SHP77 (cell line): ENCODE measurements at places on chromosomes 5 and 9.

DNA sequence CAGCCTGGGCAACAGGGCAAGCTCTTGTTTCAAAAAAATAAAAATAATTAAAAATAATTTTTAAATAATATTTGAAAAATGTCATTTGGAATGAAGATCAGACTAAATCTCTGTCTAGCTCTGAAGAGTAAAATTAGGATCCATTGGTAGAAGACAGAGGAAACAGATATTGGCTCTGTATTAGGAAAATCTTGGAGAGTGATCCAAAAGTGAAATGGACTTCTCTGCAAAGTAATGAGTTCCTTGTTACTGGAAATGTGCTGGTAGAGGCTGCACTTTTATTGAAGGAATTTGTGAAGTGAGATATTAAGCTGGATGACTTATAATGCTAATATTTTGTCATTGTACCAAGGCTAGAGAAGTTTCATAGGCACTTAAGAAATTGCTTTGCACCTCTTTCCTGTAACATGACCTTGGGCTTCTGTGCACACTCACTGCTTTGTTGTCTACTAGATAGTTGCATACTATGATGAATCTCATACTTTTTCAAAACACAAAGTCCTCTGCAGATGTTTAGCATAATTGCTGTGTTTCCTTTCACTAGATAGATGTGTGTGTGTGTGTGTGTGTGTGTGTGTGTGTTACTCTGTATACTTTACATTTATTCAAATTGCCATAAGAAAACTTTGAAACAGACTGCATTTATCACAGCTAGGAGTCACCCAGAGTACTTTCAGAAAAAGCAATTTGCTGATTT is 13.1 kb downstream of the THBS4 start:
- no peak for DNase-seq

- DNase-seq = no peak
These were observed 35.7 kb downstream of the SLC1A3 start for GRCh38 chr5:36642089-36642488.

GRCh38 chr9:61671276-61671973 is 481.6 kb downstream of the SPATA31A7 start:
- DNase-seq = no peak

GRCh38 chr5:95870105-95870672 is 47.7 kb upstream of the GLRX start:
- DNase-seq = no peak

GRCh38 chr9:32590898-32591297 is 17.9 kb upstream of the NDUFB6 start:
- no peak for DNase-seq

DNA sequence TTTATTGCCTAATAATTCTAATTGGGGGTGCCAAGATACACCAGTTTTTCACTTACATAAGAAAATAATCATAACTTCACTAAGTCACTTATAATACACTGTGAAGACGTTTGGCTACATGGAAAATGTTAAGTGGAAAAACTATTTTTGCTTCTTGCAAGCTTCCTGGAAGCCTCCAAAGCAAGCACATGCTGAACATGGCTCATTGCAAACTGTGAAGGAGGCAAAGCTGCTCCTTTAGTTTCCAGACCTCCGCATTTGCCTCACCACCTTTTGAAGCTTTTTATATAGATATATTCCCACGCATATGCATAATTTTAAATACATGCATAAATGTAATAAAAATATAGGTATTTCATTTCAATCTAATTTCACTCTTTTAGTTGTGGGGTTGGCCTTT is 285.6 kb upstream of the PRDM9 start:
- no peak for DNase-seq

DNA sequence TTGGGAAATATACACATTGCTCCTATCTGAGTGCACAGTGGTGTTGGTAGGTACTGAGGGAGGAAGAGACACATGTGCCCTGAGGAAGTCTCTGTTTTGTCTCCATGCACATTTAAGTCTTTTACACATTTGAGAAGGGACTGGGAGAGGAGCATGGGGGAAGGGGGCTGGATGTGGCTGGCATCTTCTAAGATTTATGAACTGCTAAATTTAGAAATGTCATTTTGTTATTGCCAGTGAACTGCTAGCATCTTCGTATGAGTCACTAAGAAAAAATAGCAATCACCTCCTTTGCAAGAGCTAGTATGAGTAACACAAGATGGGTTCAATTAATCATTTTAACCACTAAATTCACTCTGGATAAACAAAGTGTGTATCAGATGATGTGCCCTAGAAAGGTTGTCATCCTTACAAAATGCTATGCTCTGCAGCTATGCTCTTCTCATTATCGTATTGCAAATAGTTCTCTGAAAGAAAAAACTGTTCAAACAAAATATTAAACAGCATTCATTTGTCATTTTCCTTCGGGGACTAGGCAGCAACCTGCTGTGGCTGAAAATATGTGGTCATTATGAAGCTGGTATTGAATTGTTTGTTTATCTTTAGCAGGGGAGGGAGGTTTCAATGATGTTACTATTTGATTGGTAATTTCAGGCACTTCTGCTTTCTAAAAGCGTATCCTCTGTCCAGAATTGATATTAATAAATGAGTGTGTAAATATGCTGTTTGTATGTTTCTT is 236.5 kb downstream of the DMRTA1 start:
- DNase-seq = peak; percentile 21

GRCh38 chr5:150389531-150390266 is 23.0 kb downstream of the CD74 start:
- DNase-seq = no peak

- no peak for DNase-seq
These were observed 5.5 kb downstream of the PAX5 start for GRCh38 chr9:37028420-37029031.

DNA sequence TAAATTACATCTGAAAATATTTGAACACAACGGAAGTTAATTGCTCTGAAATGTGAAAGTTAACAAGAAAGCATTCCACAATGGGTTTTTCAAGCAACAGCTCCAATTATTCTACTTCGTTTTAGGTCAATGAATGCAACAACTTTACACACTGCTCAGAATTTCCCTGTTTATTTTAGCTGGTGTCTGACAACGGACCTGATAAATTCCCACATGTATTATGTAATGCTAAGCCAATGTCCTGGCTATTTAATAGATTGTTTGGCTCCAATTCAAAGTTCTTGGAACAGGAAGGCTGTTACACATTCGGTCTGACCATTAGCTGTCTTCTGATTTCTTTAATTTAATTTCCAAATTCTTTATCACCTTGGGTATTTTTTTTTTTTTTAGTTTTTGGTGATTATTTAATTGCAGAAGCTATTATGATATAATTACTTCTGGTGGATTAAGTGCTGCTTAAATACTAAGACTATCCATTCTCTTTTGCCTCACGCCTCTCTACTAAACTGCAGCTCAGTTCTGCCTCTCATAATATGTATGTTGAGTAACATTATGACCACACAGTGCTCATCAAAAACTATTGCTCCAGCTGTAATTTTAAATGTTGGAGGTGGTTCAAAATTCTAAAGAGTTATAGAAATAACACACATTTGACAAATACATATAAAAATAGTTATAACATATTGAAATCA is 57.9 kb downstream of the MEF2C start:
- DNase-seq = peak; percentile 24

DNA sequence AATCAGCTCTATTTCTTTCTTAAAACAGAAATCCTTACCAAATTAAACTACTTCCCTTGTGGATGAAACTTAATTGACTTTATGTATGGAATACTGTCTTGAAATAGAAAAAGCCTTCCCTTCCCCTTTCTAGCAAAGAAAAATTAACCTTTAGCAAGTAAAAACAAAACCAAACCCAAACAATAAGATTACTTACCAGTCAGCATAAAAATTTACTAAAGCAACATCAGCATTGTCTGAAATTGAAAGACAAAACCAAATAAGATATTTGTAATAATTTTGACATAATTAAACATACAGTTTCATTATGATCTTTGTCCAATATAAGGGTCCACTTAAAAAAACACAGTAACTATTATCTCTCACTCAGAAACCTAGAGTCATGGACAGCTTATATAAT is 41.2 kb downstream of the ERP44 start:
- DNase-seq = no peak

- no peak for DNase-seq
These were observed 32.2 kb downstream of the FBXW2 start for GRCh38 chr9:120761006-120761405.

- no peak for DNase-seq
These were observed 60.5 kb downstream of the PCSK5 start for GRCh38 chr9:75950998-75951397.

DNA sequence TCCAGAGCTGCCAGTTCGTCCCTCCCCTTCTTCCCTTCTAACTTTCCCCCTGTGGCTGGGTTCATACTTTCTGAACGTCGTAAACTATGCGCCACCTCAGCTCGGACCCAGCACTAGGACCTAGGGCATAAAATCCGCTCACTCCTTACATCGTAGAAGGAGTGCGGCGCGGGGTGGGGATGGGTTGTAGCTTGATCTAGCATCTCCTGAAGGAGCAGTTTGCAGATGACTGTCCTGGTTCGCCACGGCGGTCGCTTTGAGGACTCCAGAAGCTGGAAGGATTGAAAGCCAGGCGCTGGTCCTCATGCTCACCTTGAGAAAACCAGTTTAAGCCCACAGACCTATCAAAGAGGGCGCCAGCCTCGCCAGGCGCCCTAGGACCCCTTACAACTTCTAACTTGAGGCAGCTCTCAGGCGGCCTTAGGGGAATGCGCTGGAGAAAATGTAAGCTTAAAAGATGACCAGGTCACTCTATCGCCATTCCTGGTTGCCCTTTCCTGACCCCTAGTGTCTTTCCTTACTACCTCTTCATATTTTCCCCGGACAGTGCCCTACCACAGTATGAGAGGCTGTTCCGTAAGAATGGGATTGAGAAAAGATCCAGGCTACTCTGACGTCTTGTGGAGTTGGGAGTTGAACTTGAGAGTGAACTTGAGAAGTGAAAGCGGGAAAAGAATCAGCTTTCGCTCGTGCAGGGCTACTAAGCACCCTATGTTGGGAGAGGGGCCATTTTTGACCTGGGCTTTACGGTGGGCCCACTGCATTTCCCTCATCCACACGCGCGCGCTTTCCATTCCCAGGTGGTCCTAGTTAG is 2.8 kb downstream of the RORB start:
- no peak for DNase-seq

DNA sequence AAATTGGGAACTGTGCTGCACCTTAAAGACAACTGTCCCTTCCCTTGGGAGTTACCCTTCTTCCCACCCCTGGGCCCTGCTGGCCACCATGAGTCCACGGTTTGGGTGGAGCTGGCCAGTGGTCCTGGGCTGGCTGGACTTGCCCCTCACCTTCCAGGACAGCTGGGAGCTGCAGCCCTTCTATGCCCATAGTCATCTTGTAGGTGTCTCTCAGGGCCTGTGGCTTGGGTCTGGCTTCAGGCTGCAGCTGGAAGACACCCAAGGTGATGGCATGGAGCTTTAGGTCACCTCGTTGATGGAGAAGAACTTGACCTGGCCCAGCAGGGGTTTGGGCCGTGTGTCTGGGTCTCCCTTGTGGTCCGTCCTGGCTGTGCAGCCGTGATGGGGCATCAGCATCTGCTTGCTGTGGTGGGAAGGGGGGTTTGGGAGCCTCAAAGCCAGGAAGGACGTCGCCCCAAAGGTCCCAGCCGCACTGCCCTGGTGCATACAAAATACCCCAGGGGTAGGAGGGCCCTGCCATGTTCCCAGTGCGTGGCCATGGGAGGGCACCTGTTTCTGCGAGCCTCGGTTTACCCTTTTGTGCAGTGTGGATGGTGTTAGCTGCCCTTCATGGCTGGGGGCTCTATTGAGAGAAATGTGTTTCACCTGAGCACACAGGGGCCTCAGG is 8.9 kb downstream of the WNK2 start:
- no peak for DNase-seq

GRCh38 chr5:16549491-16550206 is 67.1 kb downstream of the RETREG1 start:
- DNase-seq = no peak

- DNase-seq = no peak
These were observed 31.1 kb downstream of the GCNT4 start for GRCh38 chr5:75021219-75021618.

DNA sequence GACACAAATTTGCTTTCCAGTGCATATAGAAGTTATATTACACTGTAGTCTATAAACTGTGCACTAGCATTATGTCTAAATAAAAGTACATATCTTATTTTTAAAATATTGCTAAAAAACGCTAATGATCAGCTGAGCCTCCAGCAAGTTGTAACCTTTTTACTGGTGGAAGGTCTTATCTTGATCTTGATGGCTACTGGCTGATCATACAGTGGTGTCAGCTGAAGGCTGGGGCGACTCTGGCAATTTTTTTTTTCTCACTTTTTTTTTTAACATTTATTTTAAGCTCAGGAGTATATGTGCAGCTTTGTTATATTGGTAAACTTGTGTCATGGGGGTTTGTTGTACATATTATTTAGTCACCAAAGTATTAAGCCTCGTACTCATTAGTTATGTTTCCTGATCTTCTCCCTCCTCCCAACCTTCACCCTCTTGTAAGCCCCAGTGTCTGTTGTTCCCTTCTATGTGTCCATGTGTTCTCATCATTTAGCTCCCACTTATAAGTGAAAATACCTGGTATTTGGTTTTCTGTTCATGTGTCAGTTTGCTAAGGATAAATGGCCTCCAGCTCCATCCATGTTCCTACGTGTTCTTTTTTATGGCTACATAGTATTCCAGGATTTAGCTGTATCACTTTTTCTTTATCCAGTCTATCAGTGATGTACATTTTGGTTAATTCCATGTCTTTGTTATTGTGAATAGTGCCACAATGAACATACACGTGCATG is 38.6 kb upstream of the IFNE start:
- no peak for DNase-seq

DNA sequence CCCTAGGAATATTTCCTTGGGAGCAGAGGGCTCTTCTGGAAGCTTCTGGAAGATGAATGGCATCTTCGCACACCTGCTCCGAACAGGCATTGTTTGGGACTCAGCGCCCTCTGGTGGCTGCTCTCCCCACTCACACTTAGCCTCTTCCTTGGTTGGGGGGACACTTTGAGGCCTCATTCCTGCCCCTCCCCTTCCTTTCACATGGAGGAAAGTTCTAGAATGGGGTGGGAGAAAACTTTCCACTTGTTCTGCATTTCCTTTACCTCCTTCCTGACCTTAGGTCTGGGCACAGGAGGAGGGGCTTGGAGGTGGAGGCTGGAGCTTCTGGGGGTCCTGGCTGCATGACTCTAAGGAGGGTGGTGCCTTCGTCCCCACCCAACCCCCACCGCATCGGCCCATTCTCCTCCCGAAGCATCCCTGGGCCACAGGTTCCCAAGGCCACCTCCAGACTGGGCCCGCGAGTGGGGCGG is 19.3 kb upstream of the SMIM32 start:
- DNase-seq = peak; percentile 41

DNA sequence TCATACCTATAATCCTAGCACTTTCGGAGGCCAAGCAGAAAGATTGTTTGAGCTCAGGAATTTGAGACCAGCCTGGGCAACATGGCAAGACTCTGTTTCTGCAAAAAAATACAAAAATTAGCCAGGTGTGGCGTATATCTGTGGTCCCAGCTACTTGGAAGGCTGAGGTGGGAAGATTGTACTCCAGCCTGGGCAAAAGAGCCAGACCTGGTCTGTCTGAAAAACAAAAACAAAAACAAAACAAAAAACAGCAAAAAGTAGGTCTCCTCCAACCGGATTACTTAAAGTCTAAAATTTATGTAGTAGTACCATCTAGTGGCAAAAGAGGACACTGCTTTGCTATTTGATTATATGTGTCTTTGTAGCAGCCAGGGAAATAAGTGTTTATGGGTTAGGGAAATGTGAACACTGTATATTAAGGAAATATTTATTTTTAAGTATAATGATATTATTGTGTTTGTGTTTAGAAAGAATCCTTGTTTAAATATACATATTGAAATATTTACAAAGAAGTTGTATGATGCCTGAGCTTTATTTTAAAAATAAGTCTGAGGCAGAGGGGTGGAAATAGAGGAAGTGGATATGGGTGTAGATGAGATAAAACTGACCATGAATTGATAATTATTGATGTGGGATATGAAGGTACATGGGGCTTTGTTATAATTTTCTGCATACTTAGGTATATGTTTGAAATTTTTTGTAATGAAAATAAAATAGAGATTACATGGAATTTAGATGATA is 20.0 kb downstream of the APC start:
- DNase-seq = peak; percentile 47
